Colonic mucosa (tissue), 4 donors: ENCODE measurements at places on chromosomes 11 and 22. TPM values are rescaled to one million over a fixed set of nuclear protein-coding genes. Genes with fewer than 3 reads are reported as not detected.

- DNase-seq: peak; percentile 75
These were observed 55.2 kb downstream of the PANX1 start for GRCh38 chr11:94183886-94184264.

DNA sequence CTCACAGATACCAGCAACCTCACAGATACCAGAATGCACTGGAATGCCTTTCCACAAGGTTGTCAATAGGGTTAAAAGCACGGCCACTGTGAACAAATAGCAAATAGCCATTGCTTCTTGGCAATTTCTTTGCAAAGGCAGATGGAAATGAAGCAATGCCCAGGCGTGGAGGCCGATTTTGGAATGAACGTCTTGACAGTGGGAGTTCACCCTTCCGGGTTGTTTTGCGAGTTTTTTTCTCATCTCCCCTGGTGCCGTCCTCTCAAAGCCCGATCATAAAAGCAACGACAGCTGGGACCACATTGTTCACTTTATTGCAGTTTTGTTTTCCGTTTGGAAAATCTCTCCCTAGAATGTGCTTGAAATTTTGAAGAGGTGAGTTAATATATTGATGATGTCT, 38.0 kb upstream of the CD82 start:
- no peak for DNase-seq

OR5D16 gene
- total RNA-seq: not detected

GRCh38 chr11:120431633-120432032, 79.9 kb upstream of the GRIK4 start:
- DNase-seq: no peak

APOBEC3H gene
- total RNA-seq: 0.45 TPM

PRDM10 gene
- total RNA-seq: 11.0 TPM

TSPAN18 gene
- 13.4 TPM for total RNA-seq

GRCh38 chr11:22559416-22559815, 66.2 kb downstream of the FANCF start:
- DNase-seq: no peak

GRCh38 chr22:32130464-32130863, 28.6 kb downstream of the C22orf42 start:
- no peak for DNase-seq

OR8K3 gene
- total RNA-seq: not detected

PRR5L gene
- total RNA-seq: 169 TPM

NRIP3 gene
- total RNA-seq: 0.20 TPM

DNA sequence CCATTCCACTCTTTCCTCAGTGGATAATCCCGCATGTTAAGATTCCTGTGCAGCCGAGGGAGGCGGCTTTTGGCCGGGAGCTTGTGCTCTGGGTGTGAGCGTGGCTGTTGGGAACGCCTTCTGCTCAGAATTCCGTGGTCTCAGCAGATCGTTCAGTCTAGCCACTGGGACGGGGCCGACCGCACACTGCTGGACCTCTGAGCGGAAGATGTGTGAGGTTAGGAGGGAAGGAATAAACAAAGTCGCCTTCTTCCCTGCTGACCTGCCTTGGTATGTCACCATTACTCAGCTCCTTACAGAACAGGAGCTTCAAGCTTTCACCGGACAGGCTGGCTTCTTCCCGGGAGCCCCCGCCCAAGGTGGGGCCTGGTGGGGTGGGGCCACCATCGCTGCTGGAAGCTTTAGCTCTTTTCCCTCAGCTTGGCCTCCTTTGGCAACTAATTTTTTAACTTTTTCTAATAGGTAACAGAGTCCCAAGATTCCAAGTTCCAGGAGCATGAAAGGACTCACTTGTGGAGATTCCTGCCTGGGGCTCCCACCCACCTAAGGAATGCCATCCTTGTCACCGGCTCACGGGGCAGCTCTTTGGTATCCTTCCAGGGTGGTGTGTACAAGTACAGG, 22.5 kb upstream of the SEPTIN5 start:
- no peak for DNase-seq

GRCh38 chr22:50144005-50144614, 26.4 kb upstream of the PANX2 start:
- DNase-seq: no peak

DNA sequence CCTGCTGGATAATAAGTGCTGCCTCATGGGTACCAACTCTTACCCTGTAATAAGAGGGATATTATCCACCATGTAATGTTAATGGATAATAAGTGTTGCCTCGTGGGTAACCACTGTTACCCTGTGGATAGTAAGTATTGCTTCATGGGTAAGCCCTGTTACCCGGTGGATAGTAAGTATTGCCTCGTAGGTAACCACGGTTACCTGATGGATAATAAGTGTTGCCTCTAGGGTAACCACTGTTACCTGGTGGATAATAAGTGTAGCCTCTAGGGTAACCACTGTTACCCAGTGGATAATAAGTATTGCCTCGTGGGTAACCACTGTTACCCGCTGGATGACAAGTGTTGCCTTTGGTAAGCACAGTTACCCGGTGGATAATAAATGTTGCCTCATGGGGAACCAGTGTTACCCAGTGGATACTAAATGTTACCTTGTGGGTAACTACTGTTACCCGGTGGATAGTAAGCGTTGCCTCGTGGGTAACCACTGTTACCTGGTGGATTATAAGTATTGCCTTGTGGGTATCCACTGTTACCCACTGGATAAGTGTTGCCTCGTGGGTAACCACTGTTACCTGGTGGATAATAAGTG, 18.6 kb upstream of the NXPE4 start:
- peak; percentile 12 for DNase-seq
